ENCODE measurements at places on chromosomes 6 and 20. TPM values are rescaled to one million over a fixed set of nuclear protein-coding genes. Genes with fewer than 3 reads are reported as not detected.

DNA sequence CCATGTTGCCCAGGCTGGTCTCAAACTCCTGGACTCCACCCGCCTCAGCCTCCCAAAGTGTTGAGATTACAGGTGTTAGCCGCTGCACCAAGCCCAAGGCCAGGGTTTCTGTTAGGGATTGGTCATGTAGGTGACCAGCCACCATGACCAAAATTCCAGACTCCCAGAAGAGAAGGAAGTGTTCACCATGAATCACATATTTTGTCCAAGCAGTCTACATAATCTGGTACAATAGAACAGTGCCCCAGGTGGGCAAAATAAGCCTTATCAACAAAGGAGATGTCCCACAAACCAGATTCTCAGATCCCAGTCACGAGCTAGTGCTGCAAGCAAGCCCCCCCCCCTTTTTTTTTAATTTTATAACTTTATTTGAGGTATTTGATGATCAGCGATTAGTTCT lies 20.0 kb downstream of the ZNF341 start:
- no peak for DNase-seq

SLPI gene
- total RNA-seq, result 28.0 TPM

DNA sequence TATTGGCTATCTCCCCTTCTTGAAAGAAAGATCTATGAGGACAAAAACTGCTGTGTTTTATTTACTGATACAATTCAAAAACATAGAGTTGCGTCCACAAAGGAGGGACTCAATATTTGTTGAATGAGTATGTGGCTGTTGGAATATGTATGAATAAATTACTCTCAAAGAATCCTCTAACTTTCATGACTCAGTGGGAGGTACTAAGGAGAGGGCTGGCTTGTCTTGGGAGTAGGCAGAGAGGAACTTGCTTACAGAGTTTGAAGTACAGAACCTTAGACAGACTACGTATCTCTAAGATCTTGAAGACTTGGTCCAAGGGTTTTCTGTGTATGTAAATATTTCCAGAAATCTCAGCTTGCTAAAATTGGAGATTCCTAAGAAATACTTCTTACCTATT lies 504.0 kb upstream of the PTCHD4 start:
- DNase-seq, result no peak

GRCh38 chr20:59933296-59933848 lies at the start of gene SYCP2:
Gene SYCP2 (minus strand): TSS chr20:59933637. CDS start chr20:59922413, 11,224 bp downstream.
- no peak for DNase-seq

GRCh38 chr20:6644813-6645628 lies 122.5 kb upstream of the BMP2 start:
- no peak for DNase-seq

DNA sequence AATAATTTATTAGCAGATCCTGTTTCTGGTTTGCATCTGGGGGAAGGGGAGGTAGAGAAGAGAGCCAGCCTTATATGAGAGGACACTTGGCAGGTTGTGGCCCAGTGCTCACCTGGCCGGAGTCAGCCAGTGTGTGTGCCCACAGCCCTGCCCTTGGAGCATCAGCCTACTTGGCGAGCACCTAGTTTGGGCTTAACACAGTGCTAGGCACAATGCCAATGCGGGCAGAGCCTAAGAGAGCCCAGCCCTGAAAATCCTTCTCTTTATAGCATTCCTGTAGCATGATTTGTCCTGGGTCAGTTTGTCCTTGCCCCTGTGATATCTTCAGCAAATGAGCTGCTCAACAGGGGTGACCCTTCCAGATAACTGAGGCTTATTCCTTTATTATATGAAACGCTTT lies 73.0 kb downstream of the SLX4IP start:
- no peak for DNase-seq

GRCh38 chr6:150761771-150762170 lies 103.7 kb upstream of the MTHFD1L start:
- DNase-seq, result no peak

WFDC12 gene
- total RNA-seq, result 1.0 TPM

DNA sequence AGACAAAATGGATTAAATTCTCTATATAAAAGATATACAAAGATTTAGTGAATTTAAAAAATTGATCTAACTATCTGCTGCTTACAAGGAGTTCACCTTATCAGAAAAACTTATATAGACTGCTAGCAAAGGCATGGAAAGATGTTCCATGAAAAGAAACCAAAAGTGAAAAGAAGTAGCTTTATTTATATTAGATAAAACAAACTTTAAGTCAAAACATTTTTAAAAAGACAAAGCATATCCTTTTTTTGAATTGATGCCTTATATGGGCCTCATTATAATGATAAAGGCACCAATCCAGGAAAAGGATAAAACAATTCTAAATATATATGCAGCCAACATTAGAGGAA lies 334.2 kb downstream of the MEI4 start:
- no peak for DNase-seq

- DNase-seq, result no peak
Observed at GRCh38 chr6:150881911-150882481, 16.5 kb downstream of the MTHFD1L start.

DNA sequence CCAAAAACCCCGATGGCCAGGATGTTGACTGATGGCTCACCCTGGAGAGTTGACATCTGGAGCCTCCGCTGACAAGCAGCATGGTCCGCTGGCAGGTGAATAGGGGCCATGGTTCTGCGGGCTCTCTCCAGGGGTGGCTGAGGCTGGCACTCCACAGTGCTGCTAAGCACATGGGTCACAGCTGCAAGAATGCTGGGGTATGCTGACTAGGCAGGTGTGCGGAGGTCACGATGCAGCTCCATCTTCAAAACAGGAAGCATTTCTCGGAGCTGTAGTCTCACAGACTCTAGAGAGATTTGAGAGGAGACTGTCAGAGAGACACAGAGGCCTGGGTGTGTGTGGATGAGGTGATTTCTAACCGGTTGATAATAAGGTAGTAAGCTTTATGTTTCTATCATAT lies 341.6 kb downstream of the NRN1 start:
- peak; percentile 88 for DNase-seq

PLN gene
- 1.3 TPM for total RNA-seq

DNA sequence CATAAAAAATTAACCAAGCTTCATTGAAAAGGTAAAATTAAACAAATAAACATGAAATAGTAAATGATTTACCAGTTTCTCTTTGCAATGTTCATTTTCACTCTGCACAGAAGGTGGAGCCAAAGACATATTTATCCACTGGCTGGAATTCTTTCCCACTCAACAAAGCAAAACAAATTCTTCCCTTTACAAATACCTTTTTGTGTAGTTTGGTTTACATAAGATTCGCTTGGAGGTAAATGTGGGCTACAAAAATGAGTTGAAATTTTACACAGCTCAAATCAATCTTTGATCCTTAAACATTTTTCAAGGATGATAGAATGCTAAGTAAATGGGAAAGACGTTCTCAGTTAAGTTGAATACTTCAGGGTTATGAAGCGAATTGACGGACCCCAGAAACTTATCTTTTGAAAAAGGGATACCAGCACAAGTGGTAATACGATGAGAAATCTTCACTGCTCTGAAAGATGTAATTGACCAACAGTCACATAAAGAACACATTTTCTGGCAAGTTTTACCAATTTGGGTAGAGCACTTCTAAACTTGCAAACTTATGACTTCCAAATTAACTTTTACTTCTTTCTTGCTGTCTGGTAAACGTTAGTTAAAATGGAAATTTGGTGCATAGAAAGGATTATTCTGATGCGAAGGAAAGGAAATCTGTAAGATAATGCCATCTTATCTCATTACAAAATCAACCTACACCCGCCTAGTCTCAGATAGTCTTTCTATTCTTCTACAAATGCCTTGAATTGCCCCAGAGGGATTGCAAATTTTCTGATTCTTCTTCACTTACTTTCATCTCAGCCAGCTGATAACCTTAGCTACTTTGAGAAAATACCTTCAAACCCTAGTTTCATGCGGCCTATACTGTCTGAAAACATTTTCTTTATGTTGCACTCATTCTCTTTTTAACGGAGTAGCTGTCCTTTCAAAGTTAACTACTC lies 4.7 kb upstream of the GJA1 start:
- DNase-seq, result no peak

KIAA0408 gene
- total RNA-seq, result 0.52 TPM

DNA sequence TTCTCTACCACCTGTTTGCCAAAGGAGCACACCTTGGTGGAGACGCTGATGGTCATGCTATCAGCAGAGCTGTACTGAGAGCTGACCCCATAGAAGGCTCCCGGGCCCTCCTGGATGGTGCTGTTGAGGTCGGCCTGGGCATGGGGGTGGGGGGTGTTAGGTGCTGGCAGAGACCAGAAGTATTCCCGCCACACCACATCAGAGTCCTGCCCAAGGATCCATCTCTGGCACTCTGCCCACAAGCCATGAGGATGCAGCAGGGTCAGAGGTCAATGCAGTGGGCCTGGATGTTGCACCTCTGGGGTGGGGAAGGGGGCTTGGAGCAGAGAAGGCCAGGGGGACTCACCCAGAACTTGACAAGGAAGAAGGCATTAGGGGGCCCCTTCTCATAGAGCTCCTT lies 7.4 kb downstream of the RPL10A start:
- DNase-seq, result no peak

GRCh38 chr20:60331688-60332300 lies 373.6 kb downstream of the CDH26 start:
- DNase-seq, result no peak

C4B gene
- total RNA-seq, result 47.4 TPM

HLA-G gene
- 1.7 TPM for total RNA-seq

FAM184A gene
- total RNA-seq, result 1.4 TPM

DNA sequence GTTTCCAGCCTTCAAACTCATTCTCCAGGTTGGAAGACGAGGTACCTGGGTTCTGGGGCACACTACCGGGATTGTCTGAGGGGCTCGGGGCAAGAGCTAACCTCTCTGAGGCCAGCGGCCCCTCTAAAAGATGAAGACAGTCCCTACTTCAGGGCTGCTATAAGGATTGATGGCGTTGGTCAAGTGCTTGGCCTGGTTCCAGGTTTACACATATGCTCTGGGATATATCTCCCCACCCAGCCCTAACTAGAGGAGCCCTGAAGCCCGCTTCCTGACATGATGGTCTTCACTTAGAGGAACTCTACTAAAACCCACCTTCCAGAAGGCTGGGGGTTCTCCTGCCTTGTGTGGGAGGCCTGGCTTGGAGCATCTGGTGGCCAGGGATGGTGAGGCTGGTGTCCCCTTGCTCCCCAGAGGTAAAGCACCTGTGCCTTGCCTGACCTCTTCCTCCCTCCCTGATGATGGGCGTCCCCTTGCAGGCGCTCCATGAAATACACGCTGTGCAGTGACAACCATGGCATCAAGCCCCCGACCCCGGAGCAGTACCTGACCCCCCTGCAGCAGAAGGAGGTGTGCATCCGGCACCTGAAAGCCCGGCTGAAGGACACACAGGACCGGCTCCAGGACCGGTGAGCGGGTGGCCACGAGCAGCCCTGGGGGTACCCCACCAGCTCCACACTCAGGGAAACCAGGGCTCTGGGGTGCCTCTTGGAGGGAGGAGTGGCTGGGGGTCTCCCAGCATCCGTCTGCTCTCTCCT lies 28.7 kb downstream of the SDCBP2 start:
- DNase-seq, result no peak

- no peak for DNase-seq
Observed at GRCh38 chr6:135116571-135116970, 61.9 kb upstream of the HBS1L start.

Data from thymus (tissue), 14 donors.